NCI-H526 treated with DMSO at 0.1 percent for 48 hours (cell line): ENCODE measurements at places on chromosomes 4 and X.

DNA sequence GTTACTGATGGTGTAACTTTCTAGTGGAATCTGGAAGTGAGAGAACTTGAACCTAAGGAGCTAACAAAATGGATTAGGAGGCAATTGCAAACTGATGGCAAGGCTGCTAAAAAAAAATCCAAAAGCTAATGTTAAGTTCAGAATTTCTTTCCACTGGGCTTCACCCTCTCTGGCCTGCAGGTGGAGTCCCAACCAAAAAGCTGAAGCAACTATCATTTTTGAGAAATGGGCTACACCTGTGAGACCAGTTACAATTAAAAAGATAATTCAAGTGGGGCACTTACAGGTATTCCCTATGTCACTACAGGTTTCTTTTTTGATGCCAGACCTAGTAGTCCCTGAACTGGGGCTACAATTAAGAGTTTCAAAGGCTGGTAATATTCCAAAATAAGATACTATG is 142.1 kb upstream of the FTHL17 start:
- DNase-seq: no peak

DNA sequence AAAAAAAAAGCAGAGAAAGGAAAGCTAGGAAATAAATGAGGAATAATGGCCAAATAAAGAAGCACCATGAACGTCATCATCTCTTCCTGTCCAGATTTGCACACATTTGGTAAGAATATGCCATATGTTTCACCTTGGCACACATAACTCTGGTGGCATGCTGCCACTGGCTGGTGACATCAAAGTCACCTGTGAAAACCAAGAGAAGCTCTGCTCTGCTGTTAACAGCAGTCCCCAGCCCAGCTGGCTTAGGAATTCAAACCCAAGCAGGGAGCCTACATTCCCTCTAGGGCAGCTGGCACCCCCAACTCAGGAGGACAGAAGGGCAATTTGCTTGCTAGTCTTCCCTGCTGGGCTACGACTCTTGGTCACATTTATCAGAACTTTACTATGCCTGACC is 77.6 kb downstream of the RASL11B start:
- no peak for DNase-seq

DNA sequence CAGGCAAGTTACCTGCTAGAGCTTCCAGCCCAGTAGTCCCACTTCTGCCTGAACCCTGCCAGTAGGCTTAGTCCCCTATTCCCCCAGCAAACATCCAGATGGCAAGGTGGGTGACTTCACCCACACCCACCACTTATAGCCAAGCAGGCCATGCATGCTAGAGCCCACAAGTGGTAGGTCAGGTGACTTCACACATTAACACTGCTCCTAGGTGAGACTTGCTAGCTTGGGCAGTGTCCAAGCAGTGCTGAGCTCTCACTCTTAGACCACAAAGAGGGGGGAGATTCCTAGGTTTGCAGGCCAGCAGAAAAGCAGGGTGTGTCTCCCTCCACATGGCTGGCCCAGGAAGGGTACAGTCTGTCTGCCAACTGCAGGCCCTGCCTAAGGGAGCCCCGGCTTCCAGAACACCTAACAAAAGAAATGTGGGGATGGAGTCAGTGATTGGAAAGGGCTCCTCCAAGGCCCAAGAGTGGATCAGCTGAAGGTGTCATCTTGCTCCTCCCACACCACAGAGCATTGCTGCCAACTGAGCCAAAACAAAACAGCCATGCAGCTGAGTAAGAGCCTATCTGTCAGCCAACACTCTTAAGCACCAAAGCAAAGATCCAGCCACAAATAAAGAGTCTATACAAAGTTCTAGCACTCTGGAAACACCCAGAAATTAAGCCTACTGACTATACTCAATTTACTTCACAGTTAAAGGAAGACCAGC is 158.1 kb upstream of the USP38 start:
- no peak for DNase-seq

DNA sequence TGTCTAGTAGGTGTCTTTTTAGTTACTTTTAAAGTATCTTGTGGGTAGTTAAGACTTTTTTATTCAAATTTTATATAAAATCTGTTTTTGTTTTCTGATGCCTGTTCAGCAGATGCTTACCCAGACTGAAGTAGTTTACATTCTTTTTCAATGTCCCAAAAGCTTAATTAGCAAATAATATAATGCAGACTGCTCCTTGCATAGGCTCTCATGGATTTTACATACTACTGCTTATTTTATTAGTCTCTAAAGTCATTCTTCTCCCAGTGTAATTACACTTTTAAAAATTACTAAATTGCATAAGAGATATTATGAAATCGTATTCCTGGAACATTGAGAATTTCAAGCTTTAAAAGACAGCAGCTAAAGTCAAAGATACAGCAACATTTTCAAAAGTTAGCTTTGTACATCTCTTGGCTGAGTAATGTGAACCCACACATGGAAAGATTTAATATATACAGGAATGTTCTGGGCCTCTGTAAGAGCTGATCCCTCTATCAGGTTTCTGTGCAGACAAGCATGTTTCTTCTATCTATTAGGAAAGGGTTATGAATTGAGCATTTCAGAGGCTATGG is 148.4 kb upstream of the SPRY1 start:
- no peak for DNase-seq
